Stimulated activated CD8-positive, alpha-beta memory T cell treated with anti-CD3 and anti-CD28 coated beads, Interleukin-4, amount 100 ng/mL, for 4 hours (primary cell): ENCODE measurements at places on chromosomes 7 and 10.

DNA sequence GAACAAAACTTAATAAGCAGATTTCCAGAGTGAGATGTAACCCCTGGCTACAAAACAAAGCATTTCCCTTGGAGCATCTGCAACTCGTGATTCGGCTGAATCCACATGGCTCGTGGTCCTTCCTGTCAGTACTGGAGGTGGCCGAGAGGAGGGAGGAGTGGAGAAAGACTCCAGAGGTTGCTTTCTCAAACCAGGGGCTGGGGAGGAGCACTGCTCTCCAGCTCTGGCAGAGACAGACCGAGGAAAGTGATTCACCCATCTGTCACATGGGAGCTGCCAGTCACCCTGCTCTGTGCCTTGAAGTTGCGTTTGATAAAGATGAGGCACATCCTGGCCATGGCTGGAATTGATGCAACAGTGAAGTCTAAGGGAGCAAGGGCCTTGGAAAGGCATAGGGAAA is 72.7 kb downstream of the COL13A1 start:
- no peak for DNase-seq

- no peak for DNase-seq
Observed at GRCh38 chr10:100370714-100371481, 23.9 kb downstream of the SCD start.

- DNase-seq: no peak
Observed at GRCh38 chr7:98354511-98355249, 46.2 kb downstream of the BAIAP2L1 start.

- DNase-seq: no peak
Observed at GRCh38 chr7:152006336-152006735, 19.1 kb upstream of the GALNT11 start.
